ENCODE measurements at places on chromosomes 1 and 21.

GRCh38 chr1:202397256-202397655 is 48.8 kb downstream of the PPP1R12B start:
- no peak for DNase-seq

- no peak for DNase-seq
Observed at GRCh38 chr1:173863224-173864161, 4.3 kb downstream of the GAS5 start.

DNA sequence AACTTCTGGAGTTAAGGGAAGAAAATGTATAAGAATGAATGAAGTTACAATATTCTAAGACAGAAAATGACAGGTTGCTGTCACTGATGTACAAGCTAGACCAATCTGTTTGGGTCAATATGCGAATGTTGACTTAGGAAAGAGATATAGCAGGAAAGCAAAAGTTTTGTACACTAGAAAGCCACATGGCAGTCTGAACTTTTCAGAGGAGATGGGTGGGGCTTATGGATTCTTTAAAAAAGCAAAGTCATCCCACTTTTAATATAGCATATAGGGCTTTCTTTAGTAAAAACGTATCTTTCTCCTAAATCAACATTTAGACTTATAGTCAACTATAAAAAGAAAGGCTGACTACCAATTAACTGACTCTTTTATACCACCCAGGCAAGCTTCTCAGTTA is 381.2 kb downstream of the PTPRC start:
- DNase-seq, result no peak

DNA sequence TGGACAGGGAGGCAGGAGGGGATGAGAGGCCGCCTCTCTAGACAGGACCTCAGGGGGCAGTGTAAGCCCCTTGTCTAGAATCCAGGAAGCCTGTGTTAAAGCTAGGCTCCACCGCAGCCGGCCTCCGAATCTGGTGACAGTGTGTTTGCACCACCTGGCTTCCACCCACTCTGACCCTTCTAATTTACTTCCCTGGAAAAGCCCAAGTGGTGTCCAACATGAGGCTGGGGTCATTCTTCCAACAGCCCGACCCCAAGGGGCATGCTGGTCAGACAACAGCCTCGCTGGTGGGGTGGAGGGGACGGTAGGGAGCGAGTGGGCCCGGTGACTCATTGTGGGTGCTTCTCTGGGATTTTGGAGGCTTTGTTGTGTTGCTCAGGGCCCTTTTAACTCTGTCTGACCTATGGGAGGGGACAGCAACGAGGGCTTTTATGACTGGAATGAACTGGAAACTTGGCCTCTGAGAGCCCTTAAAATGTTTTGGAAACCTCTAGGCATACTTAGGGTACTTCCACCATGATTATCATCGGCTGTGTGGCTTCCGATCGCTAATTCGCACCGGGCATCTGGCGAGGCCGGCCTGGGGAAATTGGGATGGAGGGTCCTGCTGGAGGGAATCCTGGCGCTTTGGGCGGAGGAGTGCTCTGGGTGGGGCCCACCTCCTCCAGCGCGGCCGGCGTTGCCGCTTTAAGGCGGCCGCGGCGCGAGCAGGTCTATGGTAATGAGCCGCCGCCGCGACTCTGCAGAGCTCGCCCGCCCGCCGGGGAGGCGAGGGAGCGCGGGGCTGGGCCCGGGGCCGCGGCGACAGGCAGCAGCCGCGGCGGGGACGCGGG is at the start of gene CELSR2:
CELSR2 (plus strand) TSS at position 743 of the 833 bp plus-strand sequence. CDS start 541 bp downstream, outside the sequence.
- no peak for DNase-seq

- DNase-seq, result no peak
Observed at GRCh38 chr1:3022976-3023375, 1.7 kb downstream of the ACTRT2 start.

GRCh38 chr1:85133565-85134159 is 67.2 kb downstream of the SYDE2 start:
- DNase-seq, result no peak

GRCh38 chr1:43232074-43232473 is 37.7 kb upstream of the TMEM125 start:
- no peak for DNase-seq

GRCh38 chr1:156880473-156880872 is 13.0 kb upstream of the PEAR1 start:
- DNase-seq, result no peak

- no peak for DNase-seq
Observed at GRCh38 chr21:45994086-45994661, 12.6 kb downstream of the COL6A1 start.

- no peak for DNase-seq
Observed at GRCh38 chr1:162420120-162420519, 8.2 kb upstream of the SH2D1B start.

DNA sequence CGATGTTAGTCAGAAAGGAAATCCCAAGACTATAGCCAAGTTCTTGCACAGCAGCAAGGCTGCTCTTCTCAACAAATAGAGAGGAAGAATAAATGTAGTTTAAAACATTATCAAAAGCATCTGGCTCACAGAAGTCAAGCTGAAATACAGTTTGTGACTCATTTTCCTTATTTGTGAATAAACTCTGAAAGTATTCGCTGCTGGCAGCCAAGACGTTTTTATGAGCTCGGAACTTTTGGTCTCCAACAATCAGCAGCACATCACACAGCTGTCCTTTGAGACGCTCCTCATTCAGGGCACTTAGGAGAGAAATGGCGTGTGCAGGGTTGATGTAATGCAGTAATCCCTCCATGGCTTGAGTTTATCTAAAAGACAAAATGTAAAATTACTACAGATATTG is 16.4 kb downstream of the ZBTB21 start:
- DNase-seq, result no peak

GRCh38 chr1:228358039-228358763 is 48.4 kb downstream of the TRIM11 start:
- no peak for DNase-seq
